Urothelium cell line (cell line): ENCODE measurements at places on chromosomes 4 and X.

DNA sequence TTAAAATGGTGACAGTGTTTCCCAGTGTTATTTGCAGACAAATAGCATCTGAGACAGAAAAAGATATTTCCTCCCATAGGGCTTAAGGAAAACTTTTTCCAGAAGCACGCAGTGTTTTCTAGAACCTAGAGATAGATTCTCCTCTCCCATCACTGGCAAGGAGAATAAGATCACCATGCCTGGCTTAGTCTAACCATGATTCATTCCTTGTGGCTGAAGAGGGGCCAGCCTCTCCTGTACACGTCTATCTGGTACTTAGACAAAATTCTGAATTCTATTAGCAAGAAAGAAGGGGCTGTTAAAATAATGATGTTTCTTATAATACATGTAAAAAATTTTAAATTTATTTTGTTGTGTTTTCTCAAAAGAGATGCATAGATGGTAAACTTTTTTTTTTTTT lies 296.1 kb upstream of the LDB2 start:
- no peak for DNase-seq

DNA sequence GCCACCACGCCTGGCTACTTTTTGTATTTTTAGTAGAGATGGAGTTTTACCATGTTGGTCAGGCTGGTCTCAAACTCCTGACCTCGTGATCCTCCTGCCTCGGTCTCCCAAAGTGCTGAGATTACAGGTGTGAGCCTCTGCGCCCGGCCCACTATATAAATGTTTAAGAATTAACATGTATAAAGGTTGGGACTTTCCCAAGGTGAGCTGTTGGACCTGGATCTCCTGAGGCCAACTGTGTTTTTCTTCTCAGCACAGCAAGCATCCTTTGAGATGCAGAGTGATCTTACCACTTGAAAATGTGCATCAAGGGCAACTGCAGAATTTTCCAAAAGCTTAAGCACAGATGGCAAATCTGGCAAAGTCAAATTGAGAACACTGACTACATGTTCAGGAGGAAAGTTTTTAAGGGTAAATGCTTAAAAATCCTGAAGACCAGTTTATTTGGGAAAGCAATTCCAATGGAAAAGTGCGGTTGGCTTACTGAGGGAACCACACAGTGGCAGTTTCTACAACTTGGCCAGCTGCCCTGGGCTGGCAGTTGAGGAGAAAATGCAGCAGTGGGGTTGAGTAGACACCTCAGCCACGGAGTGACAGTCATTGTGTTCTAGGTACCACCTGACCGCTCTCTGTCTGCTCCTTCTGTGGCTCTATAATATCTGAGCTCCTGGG lies 168.9 kb downstream of the CBR4 start:
- DNase-seq, result no peak

DNA sequence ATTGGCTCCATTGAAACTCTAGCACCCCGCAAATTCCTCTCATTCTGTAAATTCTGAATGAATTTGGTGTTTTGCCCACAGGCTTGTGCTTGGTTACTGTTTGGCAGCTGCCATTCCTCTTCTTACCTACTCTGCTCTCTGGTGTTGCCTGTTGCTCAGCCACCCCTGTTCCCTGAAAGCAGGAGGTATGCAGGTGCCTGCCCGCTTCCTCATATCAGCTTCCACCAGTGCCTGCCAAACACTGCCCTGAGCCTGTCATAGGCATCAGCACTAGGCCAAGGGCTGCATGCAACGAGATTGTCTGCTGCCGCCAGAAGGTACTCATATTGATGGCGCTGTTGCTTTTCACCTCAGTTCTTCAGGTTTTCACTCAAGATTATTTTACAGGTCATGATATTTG lies 978.1 kb downstream of the C4orf33 start:
- no peak for DNase-seq

GRCh38 chrX:16771483-16772398 lies 14.5 kb upstream of the TXLNG start:
- no peak for DNase-seq

DNA sequence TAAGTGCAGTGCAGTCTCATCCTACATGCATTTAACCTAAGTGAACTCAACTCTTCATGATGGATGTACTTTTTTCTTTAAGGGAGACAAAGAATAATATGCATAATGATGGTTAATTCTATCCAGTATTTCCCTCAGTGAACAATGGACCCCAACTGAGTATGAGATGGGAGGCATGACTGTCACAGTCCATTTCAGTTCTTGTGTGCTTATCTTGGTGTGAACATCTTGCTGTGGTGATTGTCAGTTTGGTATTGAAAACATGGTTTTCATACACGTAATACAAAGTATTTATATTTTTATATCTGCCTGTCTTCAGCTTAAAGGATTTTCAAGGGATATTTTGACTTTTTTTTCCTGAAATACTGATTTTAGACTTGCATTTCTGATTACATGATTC lies 72.0 kb upstream of the NDUFC1 start:
- no peak for DNase-seq

DNA sequence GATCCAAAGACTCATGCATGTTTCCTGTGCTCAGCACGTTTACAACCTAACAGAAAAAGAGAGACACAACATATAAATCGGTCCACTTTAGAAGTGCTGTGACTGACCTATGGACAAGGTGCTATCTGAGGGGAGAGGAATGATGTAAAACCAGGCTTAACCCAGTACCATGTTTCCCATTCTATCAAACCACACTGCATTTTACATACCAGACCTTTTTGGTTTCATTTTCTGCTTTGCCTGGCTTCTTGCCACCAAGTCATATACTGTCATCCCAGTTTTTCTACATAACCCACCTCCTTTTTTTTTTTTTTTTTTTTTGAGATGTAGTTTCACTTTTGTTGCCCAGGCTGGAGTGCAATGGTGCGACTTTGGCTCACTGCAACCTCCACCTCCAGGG lies 82.2 kb downstream of the KLF8 start:
- no peak for DNase-seq

- peak; percentile 40 for DNase-seq
Measured at GRCh38 chr4:94548571-94548970, 96.8 kb downstream of the PDLIM5 start.

- peak; percentile 13 for DNase-seq
Measured at GRCh38 chr4:167100120-167100519, 134.2 kb downstream of the SPOCK3 start.

GRCh38 chr4:123480706-123481418 lies 84.3 kb downstream of the SPRY1 start:
- peak; percentile 57 for DNase-seq

DNA sequence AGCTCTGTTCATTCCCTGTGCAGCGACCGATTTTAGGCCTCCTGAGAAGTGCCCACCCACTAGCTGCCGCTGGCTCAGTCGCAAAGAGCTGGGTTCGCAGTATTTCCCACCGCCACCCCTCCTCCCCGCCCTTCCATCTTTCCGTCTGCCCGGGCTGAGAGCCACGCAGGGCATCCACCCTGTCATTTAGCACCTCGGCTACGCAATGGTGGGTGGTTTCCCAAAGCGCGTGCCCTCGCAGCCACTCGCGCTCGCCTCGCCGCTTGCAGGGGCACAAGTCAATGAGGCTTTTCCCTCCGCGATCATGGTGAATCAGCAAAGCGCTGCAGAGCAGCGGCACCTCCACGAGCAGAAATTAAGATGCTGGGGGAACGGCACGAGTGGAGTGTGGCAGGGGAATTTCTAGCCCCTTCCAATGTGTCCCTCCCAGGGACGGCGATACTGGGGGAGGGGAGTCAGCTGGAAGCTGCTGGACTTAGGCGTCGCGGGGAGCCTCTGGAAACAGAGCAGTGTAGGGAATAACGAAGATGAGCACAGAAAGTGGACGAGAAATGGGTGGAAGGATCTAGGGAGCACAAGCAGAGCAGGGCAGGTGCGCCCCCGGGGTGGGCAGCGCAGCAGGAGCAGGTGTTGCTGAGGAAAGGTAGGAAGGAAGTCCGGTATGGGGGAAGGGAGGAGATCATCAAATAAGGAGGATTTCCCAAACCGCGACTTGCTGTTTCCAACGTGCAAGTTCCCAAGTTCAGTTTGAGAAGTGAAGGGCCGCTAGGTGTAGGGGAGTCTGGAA lies 2.4 kb upstream of the PTCHD1 start:
- no peak for DNase-seq

GRCh38 chr4:20281453-20281852 lies 29.7 kb downstream of the SLIT2 start:
- no peak for DNase-seq

DNA sequence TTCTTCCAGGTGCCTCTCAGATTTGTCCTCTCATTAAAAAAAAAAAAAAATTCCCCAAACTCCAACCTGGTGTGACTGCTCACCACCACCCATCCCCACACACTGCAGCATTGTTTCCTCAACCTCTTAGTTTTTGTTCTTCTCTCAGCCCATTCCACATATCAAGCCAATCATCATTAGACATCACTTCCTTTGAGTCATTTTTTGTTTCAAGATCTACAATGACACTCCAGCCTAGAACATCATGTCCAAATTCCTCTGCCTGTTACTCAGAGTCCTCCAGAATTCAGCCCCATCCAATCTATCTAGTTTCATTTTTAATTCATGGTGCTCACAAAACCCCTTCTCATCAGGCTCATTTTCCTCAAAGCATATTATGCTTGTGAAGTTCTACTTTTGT lies 262.5 kb upstream of the TEX13A start:
- no peak for DNase-seq

GRCh38 chr4:137610960-137611359 lies 78.7 kb upstream of the PCDH18 start:
- DNase-seq, result no peak

GRCh38 chr4:181946902-181947301 lies 296.3 kb upstream of the TENM3 start:
- DNase-seq, result no peak

DNA sequence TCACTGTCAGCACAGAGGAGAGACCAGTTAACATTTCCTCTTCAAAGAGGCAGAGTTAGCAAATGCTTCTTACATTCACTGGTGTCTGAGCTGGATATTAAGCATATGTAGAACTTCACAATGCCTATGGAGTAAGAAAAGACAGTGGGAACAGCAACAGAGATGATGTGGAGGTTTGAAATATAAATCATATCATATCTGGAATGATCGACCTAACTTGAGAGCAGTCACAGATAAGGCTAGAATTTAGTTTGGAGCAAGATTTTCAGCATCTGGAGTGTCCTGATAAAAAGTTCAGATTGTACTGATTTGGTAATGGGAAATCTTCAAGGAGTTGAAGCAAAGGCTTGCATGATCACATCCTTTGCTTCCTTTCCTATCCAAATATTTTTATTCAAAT lies 90.5 kb upstream of the ANKRD50 start:
- DNase-seq, result no peak

- DNase-seq, result peak; percentile 2
Measured at GRCh38 chrX:137916090-137916746, 350.3 kb downstream of the ZIC3 start.

DNA sequence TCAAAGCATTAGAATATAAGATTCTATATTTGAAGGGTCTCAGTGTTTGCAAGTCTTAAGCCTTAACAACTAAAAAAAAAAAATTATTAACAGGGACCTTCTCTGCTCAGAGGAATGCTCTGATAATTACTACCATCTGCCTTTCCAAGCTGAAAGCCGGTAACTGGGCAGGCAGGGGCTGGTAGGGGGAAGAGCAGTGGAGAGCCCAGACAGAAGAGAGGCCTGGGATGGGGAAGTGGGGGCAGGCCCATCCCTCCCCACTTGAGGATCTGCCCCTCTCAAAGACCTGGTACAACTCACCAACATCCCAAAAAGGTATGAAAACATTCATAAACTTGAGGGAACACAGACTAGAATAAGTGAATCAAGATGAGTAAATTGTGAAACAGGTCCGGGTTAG lies 113.9 kb downstream of the QDPR start:
- DNase-seq, result no peak

DNA sequence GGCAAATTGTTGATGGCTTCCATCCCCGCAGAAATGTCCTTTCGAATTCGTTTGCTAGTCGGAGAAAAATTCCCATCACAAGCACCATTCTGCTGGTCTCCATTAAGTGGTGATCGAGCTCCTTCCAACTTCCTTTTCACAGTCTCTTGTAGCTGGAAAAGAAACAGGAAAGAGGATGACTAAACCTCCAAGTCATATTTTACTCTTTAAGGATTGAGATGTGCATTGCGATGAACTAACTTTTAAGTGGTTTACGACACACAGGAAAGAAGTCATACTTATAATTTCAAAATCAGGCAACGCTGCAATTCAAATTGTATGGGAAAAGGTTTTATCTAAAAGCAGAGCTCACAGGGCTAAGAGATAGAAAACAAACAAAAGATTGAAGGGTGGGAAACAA lies 225.2 kb downstream of the MGST2 start:
- no peak for DNase-seq

DNA sequence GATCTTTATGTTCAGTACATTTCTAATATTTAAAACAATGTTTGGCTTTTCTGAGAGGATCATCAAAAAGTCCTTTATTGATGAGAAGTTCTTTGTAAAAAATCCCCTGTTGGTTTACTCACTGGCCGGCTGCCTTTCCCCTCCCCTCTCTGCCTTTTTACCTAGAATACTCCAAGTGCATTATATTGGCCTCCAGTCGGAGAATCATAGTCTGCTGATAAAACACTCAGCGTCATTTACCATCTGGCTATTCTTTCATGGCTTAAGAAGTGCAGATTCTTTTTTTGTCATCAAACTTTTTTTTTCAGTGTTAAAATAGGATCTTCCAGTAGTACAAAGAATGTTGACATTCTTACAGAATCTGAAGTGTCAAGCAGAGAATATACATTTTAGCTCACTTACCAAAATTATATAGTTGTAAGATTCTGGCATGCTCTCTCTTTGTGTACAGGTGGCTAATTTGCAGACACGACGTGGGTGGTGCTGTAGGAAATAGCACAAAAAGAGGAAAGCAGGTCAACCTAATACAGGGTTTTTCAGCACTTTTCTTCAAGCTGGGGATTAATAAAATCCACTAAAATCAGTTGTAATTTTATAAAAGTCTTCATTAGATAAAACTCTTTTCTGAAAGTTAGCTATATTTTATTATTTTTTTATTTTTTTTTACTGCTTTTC lies 731.8 kb downstream of the KCTD8 start:
- no peak for DNase-seq

GRCh38 chr4:40149960-40150385 lies 46.9 kb upstream of the RHOH start:
- peak; percentile 74 for DNase-seq

GRCh38 chr4:54274264-54274663 lies 45.2 kb downstream of the PDGFRA start:
- no peak for DNase-seq

GRCh38 chr4:18798123-18798522 lies 776.6 kb upstream of the LCORL start:
- DNase-seq, result no peak

GRCh38 chr4:80036949-80037685 lies 35.9 kb downstream of the ANTXR2 start:
- no peak for DNase-seq

- no peak for DNase-seq
Measured at GRCh38 chrX:134545510-134545909, 85.5 kb downstream of the HPRT1 start.

DNA sequence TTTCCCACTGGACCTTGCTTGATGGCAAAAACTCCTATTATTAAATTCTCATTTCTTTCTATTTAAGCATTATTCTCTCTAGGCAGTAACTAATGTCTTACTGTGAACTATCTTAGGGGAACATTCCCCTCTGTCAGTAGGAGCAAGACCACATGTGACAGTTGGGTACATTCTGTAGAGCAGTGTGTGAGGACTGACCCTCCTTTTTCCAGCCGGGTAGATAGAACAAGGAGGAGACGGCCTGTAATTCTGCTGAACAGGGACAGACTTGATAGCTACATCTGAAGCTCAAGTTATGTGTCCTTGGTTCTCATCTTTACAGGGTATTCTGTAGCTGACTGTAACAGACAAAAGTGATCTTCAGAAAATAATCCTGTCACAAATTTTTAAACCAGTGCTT lies 43.3 kb downstream of the FNIP2 start:
- no peak for DNase-seq

- DNase-seq, result peak; percentile 5
Measured at GRCh38 chr4:11105715-11106114, 323.0 kb downstream of the HS3ST1 start.
